Progenitor cell of endocrine pancreas (in vitro differentiated cells): ENCODE measurements at places on chromosomes 7 and 10.

DNA sequence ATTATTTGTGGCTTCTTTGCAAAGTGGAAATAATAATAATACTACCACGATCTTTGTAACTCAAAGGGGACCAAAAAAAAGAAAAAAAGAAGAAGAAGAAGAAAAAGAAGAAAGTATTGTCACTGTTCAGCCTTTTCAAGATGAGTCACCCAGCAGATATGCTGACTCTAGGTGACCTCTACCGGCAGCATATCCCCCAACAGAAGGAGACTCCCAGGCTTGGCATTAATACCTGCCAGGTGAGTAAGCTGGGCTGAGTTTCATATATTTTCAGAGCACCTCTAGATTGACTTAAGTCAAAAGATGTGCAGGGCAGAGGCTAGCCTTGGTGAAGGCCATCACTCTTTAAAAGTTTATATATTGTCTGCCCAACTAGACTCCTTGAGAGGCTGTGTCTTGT, 30.4 kb upstream of the GPR26 start:
- DNase-seq = no peak

GRCh38 chr7:80132594-80132993, 2.0 kb upstream of the GNAI1 start:
- DNase-seq = no peak

GRCh38 chr7:138246428-138246827, 170.2 kb downstream of the AKR1D1 start:
- no peak for DNase-seq

DNA sequence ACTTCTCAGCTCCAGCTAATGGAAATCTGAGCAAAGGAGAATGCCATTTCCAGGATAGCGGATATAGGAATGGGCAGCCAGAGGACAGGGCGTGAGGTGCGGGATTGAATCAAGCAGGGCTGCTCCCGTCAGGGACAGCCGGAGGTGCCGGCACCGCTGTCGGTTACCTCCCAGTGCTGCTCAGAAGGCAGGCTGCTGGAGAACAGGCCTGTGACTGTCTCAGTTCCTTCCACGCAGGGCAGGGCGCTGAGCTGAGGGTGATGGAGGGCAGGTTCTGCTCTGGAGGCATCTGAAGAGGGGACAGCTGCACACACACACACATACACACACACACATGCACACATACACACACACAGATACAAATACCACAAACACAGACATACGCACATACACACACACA, 111.1 kb downstream of the DOCK1 start:
- DNase-seq = no peak

- DNase-seq = no peak
Measured at GRCh38 chr7:71408271-71408670, 276.3 kb downstream of the GALNT17 start.

DNA sequence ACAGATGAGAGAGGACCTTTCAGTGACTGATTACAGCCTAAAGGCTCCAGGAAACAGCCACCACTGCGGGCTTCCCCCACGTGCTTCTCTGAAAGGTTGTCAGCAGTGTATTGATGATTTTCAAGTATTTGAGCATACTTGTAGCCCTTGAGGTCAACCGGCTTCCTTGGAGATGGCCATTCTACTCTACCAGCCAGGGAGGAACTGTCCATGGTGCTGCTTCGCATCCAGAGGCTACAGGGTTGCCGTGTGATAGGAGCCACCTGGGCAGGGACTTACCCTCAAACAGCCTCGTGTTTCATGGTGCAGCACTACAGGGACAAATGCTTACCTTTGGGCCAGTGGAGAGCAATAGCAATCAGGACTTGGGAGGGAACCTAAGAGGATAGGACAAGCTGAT, 179.5 kb downstream of the DPP6 start:
- peak; percentile 66 for DNase-seq

- no peak for DNase-seq
Measured at GRCh38 chr10:60182691-60183090, 207.0 kb downstream of the ANK3 start.

GRCh38 chr7:27192546-27193334, 7.2 kb downstream of the HOXA13 start:
- no peak for DNase-seq
